Stimulated activated CD4-positive, alpha-beta T cell treated with anti-CD3 and anti-CD28 coated beads, Interleukin-4, amount 100 ng/mL, for 24 hours (primary cell): ENCODE measurements at places on chromosomes 5 and 9.
A peak's percentile ranks its signal among the peaks of the same experiment; 100 is the strongest.

DNA sequence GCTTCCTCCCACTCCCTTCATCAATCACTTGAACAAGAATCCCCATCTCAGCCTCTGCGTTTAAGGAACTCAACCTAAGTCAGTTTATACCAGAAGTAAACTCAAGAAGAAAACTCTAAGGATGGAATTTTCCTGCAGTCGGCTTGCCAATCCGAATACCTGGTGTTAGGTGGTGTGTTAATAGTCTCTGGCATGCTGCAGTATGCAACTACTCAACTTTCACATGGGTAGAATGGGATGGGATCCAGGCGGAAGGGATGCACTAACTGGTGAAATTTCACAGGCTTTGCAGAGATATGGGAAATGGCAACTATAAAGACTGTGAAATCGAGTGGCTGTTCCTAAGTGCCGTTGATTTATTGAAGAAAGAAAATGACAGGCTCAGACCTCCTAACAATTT lies 560.6 kb downstream of the TLE1 start:
- no peak for DNase-seq

DNA sequence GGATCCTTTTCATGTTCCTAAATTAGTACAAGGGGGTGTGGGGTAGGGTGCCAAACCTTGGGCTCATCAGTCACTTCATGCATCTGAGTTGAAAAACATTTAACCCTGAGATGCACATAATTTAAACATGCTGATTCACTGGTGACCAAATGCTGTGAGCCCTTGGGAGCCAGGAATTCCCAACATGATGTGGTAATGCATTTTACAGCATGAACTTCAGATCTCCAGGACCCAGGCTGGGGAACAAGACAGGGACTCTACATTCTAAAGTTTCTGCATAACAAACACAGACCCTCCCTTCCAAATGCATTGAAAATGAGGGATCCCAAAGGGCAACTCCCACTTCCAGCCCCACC lies 322.2 kb downstream of the NDUFS4 start:
- no peak for DNase-seq

- DNase-seq, result peak; percentile 3
Measured at GRCh38 chr5:164504141-164504772, 998.8 kb downstream of the MAT2B start.

DNA sequence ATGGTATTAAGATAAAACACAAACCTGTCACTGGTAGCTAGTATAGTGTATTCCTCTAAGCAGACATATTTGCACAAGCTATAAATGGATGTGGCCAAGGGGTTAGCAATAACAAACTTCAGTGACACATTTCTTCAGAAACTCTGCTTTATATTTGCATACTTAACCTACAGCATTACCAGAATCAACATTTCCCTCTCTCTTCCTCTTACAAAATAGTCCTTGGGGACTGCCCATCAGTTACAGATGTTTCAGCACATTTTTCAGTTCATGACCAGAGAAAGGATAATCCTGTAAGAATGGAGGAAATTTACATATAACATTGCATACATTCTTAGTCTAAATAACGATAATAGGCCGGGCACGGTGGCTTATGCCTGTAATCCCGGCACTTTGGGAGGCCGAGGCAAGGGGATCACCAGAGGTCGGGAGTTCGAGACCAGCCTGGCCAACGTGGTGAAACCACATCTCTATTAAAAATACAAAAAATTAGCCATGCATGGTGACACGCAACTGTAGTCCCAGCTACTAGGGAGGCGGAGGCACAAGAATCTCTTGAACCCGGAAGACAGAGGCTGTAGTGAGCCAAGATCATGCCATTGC lies 25.3 kb upstream of the SLC1A1 start:
- no peak for DNase-seq

- no peak for DNase-seq
Measured at GRCh38 chr9:127182901-127183746, 60.7 kb upstream of the ANGPTL2 start.

GRCh38 chr9:114155995-114156656 lies 789 bp downstream of the COL27A1 start:
- DNase-seq, result no peak

GRCh38 chr9:105835721-105836120 lies 141.4 kb downstream of the TMEM38B start:
- no peak for DNase-seq

- DNase-seq, result no peak
Measured at GRCh38 chr9:125227761-125228160, 13.4 kb downstream of the HSPA5 start.

- no peak for DNase-seq
Measured at GRCh38 chr5:136629125-136629792, 263.9 kb upstream of the TRPC7 start.

GRCh38 chr5:55708732-55709131 lies 3.4 kb downstream of the SLC38A9 start:
- no peak for DNase-seq
